ENCODE measurements at places on chromosomes 5 and 9. TPM values are rescaled to one million over a fixed set of nuclear protein-coding genes. Genes with fewer than 3 reads are reported as not detected.

DNA sequence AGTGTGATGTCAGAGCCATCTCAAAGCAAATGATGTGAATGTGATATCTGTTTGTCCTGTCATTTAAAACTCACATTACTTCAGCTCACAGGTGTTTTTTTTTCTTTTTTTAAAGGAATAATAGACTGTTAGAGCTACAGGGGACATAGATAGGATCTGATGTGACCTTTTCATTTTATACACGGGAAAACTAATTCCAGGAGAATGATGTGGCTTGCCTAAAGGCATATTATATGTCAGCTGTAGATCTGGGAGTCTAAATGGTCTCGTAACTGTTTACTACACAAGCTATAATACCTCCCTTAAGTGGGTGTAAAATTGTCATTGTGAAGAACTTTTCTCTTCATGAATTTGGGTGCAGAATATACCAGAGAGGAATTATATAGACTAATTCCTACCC is 2.0 kb downstream of the NMUR2 start:
- H3K36me3 ChIP-seq: no peaks in the 10 kb centered on the region
- no peaks in the 10 kb centered on the region for H3K27me3 ChIP-seq
- H3K4me1 ChIP-seq: no peaks in the 10 kb centered on the region
- no peak for DNase-seq
- no peak overlapping the region for H3K27ac ChIP-seq
- no peak overlapping the region for H3K4me3 ChIP-seq

GRCh38 chr5:136615251-136616119 is 250.1 kb upstream of the TRPC7 start:
- no peak overlapping the region for H3K27ac ChIP-seq
- DNase-seq: no peak
- no peaks in the 10 kb centered on the region for H3K36me3 ChIP-seq

DNA sequence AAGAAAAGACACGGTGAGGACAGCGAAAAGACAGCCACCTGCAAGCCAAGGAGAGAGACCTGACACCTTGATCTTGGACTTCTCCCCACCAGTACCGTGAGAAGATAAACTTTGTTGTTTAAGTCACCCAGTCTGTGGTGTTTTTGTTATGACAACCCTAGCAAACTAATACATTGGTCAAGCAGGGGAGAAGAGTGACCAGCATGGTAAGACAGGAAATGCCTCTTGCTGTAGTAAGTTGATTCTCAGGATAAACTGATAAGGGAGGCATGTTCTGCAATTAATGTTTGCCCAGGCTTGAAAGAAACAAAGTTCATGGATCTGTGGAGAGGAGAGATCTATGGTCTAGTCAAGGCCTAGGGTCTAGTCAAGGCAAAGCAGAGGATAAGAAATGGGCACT is 801.2 kb downstream of the MAT2B start:
- H3K4me3 ChIP-seq: no peak overlapping the region
- H3K4me1 ChIP-seq: peaks cover 6% of the 10 kb centered on the region
- DNase-seq: no peak
- no peaks in the 10 kb centered on the region for H3K36me3 ChIP-seq

GRCh38 chr9:37617832-37618231 is 25.4 kb upstream of the TOMM5 start:
- H3K27ac ChIP-seq: no peak overlapping the region
- no peak overlapping the region for H3K4me3 ChIP-seq
- H3K4me1 ChIP-seq: no peaks in the 10 kb centered on the region

DNA sequence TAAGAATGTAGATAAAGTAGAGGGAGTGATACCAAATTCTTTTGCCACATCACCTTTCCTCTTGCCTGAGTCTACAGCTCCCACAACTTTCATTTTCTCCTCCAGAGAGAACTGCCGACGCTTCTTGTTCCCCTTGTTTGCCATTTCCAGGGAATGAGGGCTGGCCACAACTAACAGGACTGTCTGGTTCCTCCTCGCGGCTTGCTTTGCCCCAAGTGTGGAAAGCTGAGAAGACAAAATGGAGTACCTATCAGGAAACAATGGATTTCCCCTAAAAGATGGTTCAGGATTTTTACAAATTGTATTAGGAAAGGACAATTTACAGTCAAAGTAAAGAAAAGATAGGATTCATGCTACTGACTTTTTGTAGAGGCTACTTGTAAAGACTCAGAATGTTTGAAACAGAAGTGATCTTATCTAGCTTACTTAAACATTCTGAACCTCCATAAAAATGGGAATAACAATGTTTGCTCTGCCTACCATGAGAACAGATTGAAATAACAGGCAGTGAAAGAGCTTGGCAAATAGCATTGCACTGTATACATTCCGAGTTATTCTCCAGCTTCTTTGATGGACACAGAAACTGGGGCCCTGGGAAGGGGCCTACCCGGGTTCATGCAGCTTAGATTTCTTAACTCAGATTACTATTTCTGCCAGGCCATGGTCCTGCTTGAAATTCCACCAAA is 4.1 kb downstream of the TIGD6 start:
- no peaks in the 10 kb centered on the region for H3K4me1 ChIP-seq
- no peak overlapping the region for H3K4me3 ChIP-seq

- H3K27me3 ChIP-seq: no peaks in the 10 kb centered on the region
- no peak overlapping the region for H3K4me3 ChIP-seq
- DNase-seq: no peak
- H3K36me3 ChIP-seq: no peaks in the 10 kb centered on the region
Measured at GRCh38 chr5:135905144-135905543, 9.5 kb upstream of the IL9 start.

- DNase-seq: no peak
- H3K36me3 ChIP-seq: no peaks in the 10 kb centered on the region
- H3K4me1 ChIP-seq: no peaks in the 10 kb centered on the region
- no peak overlapping the region for H3K4me3 ChIP-seq
- no peak overlapping the region for H3K27ac ChIP-seq
Measured at GRCh38 chr5:2897276-2897961, 145.9 kb upstream of the IRX2 start.

DNA sequence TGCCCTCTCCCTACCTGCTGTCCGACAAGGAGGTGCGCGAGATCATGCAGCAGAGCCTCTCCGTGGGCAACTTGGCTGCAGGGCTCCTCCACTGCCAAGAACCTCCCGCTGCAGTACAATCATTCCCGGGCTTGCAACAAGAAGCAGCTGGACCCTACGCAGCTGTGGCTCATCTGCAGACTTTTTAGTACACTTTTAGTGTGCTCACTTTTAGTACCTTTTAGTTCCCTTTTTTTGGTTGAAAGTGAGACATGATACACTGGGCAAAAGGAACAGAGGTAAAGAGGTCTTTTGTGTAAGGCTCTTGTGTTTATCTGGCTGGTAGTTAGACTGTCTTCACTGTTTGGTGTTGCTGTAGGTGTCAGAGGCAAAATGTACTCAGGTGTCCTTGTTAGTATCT is 58.1 kb upstream of the SPTLC1 start:
- DNase-seq: no peak
- H3K27me3 ChIP-seq: no peaks in the 10 kb centered on the region
- H3K36me3 ChIP-seq: no peaks in the 10 kb centered on the region

DNA sequence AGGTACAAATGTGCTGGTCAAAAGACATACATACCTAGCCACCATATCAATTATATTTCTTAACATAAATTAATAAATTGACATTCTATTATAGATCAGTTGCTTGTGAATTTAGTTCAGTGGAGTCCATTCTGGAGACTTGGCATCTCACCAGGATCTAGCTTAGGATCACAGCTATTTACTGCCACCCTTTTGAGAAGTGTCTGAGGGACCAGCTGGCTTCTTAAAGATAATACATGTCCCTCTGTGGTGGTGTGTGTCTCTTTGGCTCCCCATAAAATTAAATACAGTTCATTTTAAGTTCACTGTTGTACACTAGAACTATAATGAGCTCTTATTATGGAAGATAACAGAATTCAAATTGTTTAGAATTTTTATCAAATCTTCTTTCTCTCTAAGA is 290.7 kb downstream of the PRELID2 start:
- no peaks in the 10 kb centered on the region for H3K27me3 ChIP-seq
- H3K36me3 ChIP-seq: no peaks in the 10 kb centered on the region
- H3K27ac ChIP-seq: no peak overlapping the region

UBAP2 gene
- polyA plus RNA-seq: 7.4 TPM

FOXD4L3 gene
- polyA plus RNA-seq: 0.60 TPM

KCNV2 gene
- polyA plus RNA-seq: not detected

KCNN2 gene
- polyA plus RNA-seq: not detected

IL4 gene
- polyA plus RNA-seq: not detected

SPINK7 gene
- 0.42 TPM for polyA plus RNA-seq

ZNF883 gene
- polyA plus RNA-seq: 0.96 TPM

GPR21 gene
- 0.34 TPM for polyA plus RNA-seq
